Thymus (tissue), 14 donors: ENCODE measurements at places on chromosomes 3 and 15.
A peak's percentile ranks its signal among the peaks of the same experiment; 100 is the strongest.

GRCh38 chr3:107946700-107947099, 144.1 kb downstream of the CD47 start:
- no peak overlapping the region for H3K4me3 ChIP-seq
- no peaks in the 10 kb centered on the region for H3K4me1 ChIP-seq
- H3K27ac ChIP-seq = no peak overlapping the region
- no peaks in the 10 kb centered on the region for H3K36me3 ChIP-seq
- DNase-seq = no peak

GRCh38 chr3:9080163-9080562, 116.9 kb upstream of the RAD18 start:
- H3K36me3 ChIP-seq = no peaks in the 10 kb centered on the region
- no peaks in the 10 kb centered on the region for H3K27me3 ChIP-seq
- DNase-seq = no peak
- H3K27ac ChIP-seq = no peak overlapping the region
- no peak overlapping the region for H3K4me3 ChIP-seq
- no peaks in the 10 kb centered on the region for H3K4me1 ChIP-seq

DNA sequence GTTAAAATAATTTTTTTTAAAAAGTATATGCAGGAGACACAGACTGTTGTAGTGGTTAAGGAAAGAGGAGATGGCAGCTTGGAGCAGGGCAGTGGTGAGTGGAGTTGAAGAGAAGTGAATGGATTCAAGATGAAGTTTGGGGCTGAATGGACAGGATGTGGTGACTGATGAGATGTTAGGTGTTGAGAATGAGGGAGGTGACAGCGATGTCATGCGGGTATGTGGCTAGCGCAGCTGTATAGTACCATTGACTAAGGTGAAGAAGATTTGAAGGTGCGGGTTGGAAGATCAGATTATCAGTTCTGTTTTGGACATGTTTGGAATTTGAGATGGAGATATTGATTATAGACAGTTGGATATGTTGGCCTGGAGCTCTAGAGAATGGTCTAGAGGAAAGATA, 20.1 kb downstream of the FBXO22 start:
- no peaks in the 10 kb centered on the region for H3K4me1 ChIP-seq
- no peak overlapping the region for H3K4me3 ChIP-seq
- H3K27ac ChIP-seq = no peak overlapping the region
- H3K27me3 ChIP-seq = no peaks in the 10 kb centered on the region

- no peaks in the 10 kb centered on the region for H3K36me3 ChIP-seq
- H3K4me1 ChIP-seq = no peaks in the 10 kb centered on the region
- H3K27ac ChIP-seq = no peak overlapping the region
- H3K4me3 ChIP-seq = no peak overlapping the region
- DNase-seq = no peak
These were observed 39.5 kb upstream of the SMAD6 start for GRCh38 chr15:66662522-66662921.

- no peaks in the 10 kb centered on the region for H3K4me1 ChIP-seq
- H3K27ac ChIP-seq = no peak overlapping the region
- no peaks in the 10 kb centered on the region for H3K36me3 ChIP-seq
- no peaks in the 10 kb centered on the region for H3K27me3 ChIP-seq
- no peak overlapping the region for H3K4me3 ChIP-seq
- DNase-seq = no peak
These were observed 90.5 kb downstream of the FAM227B start for GRCh38 chr15:49530092-49530491.

- H3K4me3 ChIP-seq = no peak overlapping the region
- H3K27ac ChIP-seq = no peak overlapping the region
- no peaks in the 10 kb centered on the region for H3K27me3 ChIP-seq
- no peaks in the 10 kb centered on the region for H3K4me1 ChIP-seq
These were observed 35.1 kb downstream of the SNTN start for GRCh38 chr3:63687278-63688225.

GRCh38 chr3:34225821-34226366, 427.5 kb downstream of the PDCD6IP start:
- H3K36me3 ChIP-seq = no peaks in the 10 kb centered on the region
- DNase-seq = no peak
- no peak overlapping the region for H3K4me3 ChIP-seq
- H3K27ac ChIP-seq = no peak overlapping the region
- no peaks in the 10 kb centered on the region for H3K4me1 ChIP-seq

- no peaks in the 10 kb centered on the region for H3K27me3 ChIP-seq
- peaks cover 4% of the 10 kb centered on the region for H3K4me1 ChIP-seq
- peaks cover 11% of the 10 kb centered on the region for H3K36me3 ChIP-seq
- DNase-seq = no peak
These were observed 28.6 kb downstream of the CHP1 start for GRCh38 chr15:41259546-41260189.

GRCh38 chr3:59857589-59858346, 807.9 kb upstream of the CFAP20DC start:
- no peaks in the 10 kb centered on the region for H3K4me1 ChIP-seq
- no peaks in the 10 kb centered on the region for H3K27me3 ChIP-seq

- H3K27me3 ChIP-seq = no peaks in the 10 kb centered on the region
- H3K4me1 ChIP-seq = peaks cover 65% of the 10 kb centered on the region
- DNase-seq = no peak
- peak overlapping the region; percentile 40 for H3K27ac ChIP-seq
- H3K4me3 ChIP-seq = peak overlapping the region; percentile 90
These were observed 4.2 kb downstream of the KLF13 start for GRCh38 chr15:31330836-31331235.

- no peak overlapping the region for H3K27ac ChIP-seq
- no peaks in the 10 kb centered on the region for H3K4me1 ChIP-seq
- H3K27me3 ChIP-seq = no peaks in the 10 kb centered on the region
- DNase-seq = no peak
- H3K36me3 ChIP-seq = no peaks in the 10 kb centered on the region
These were observed 161.0 kb downstream of the THSD4 start for GRCh38 chr15:71276336-71276665.

DNA sequence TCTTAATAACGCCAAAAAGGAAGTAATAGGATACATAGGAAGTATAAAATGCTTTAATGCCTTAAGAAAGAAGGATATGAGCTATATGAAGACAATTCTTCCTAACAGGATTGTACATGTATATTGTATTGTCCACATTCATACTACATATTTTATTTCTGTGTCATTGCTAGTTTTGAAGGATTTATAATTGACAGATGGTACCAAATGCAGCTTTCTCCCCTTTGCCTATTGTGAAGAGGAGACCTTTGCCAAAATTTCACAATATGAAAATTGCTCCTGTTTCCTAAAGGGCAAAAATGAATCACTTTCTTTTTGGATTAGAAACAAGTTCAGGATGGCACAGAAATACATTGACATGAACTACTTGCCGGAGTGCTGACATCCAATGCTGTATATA, 34.8 kb upstream of the EOMES start:
- H3K27ac ChIP-seq = no peak overlapping the region
- DNase-seq = no peak
- no peak overlapping the region for H3K4me3 ChIP-seq
- H3K4me1 ChIP-seq = no peaks in the 10 kb centered on the region

GRCh38 chr15:55394694-55395093, 13.5 kb downstream of the CCPG1 start:
- no peaks in the 10 kb centered on the region for H3K4me1 ChIP-seq
- H3K27me3 ChIP-seq = no peaks in the 10 kb centered on the region
- H3K4me3 ChIP-seq = no peak overlapping the region
- H3K36me3 ChIP-seq = no peaks in the 10 kb centered on the region

DNA sequence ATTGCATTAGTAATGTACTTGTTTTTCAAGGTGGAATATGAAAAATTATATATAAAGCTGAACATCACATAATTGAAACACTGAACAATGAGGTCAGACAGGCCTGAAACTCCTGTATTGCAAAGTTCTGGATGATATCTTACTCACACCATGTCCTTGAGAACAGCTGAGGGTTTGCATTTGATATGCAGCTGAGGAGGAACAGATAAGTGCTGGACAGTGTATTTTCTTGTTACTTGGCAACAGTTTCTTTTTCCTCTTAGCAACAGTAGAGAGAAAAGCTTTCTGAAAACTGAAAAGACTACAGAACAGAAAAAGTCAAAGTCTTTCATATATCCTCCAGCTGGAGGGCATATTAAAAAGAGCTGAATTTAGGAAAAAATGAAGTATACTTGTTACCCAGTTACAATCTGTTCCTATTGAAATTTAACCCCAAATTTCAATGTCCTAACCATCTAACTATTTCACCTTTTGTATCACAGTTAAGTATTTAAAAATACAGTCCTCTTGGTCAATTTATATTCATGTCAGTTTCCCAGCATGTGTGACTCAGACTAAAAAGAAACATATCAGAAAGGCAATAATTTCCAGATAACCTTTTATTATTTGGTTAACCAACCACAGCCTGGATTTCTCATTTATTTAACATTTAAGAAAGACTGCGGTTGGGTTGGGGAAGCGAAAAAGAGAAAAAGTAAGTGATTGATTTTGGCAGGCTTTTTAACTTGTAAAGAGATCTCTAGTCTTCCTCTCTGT, 733.0 kb upstream of the DPPA4 start:
- no peak for DNase-seq
- no peak overlapping the region for H3K27ac ChIP-seq
- H3K27me3 ChIP-seq = no peaks in the 10 kb centered on the region
- no peaks in the 10 kb centered on the region for H3K4me1 ChIP-seq
- no peak overlapping the region for H3K4me3 ChIP-seq

DNA sequence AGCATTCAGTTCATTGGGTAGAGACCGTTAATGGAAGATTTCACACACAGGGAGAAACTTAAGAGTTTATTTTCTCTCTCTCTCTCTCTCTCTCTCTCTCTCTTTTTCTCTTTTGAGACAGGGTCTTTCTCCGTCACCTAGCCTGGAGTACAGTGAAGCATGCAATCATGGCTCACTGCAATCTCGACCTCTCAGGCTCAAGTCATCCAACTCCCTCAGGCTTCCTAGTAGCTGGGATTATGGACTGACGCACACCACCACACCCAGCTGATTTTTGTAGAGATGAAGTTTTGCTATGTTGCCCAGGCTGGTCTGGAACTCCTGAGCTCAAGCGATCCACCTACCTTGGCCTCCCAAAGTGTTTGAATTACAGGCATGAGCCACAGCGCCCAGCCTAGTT, 1.6 kb downstream of the WDR72 start:
- DNase-seq = no peak
- no peak overlapping the region for H3K4me3 ChIP-seq
- H3K36me3 ChIP-seq = no peaks in the 10 kb centered on the region
- H3K4me1 ChIP-seq = no peaks in the 10 kb centered on the region

DNA sequence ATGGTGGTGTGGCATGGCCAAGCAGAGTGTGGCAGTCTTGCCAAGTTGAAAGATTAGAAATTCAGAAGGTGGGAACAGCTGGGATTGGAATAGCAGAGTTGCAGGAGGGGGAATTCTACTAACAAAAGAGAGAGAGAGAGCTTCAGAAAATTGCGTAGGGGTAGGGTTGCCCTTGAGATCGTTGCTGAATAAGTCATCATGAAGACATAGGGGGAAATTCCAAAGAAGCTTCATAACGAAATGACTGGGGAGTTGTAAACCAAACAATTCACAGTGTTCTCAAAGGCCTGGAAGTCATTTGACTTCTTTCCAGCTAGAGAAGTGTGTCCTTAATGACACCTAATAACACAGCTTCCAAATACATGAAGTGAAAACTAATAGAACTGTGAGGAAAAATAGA, 26.3 kb upstream of the TIPARP start:
- H3K4me1 ChIP-seq = peaks cover 13% of the 10 kb centered on the region
- H3K4me3 ChIP-seq = no peak overlapping the region
- H3K27me3 ChIP-seq = no peaks in the 10 kb centered on the region
- no peaks in the 10 kb centered on the region for H3K36me3 ChIP-seq
- no peak overlapping the region for H3K27ac ChIP-seq

DNA sequence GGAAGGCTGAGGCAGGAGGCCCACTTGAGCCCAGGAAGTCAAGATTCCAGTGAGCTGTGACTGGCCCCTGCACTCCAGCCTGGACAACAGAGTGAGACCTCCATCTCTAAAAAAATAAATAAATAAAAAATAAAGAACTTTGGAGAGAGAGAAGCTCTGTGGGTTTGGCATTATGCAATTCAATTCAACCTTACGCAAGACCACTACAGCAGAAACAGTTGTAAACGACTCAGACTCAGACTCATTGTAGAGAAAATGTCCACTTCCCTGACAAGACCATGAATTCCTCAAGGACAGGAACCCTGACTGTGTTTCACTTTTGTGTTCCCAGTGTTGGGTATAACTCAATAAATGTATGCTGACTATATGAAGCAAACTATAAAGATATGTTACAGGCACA, 90.3 kb upstream of the C3orf80 start:
- no peak overlapping the region for H3K4me3 ChIP-seq
- H3K4me1 ChIP-seq = peaks cover 33% of the 10 kb centered on the region
- H3K36me3 ChIP-seq = no peaks in the 10 kb centered on the region
- no peak overlapping the region for H3K27ac ChIP-seq
